ENCODE measurements at places on chromosomes 1 and 21.

DNA sequence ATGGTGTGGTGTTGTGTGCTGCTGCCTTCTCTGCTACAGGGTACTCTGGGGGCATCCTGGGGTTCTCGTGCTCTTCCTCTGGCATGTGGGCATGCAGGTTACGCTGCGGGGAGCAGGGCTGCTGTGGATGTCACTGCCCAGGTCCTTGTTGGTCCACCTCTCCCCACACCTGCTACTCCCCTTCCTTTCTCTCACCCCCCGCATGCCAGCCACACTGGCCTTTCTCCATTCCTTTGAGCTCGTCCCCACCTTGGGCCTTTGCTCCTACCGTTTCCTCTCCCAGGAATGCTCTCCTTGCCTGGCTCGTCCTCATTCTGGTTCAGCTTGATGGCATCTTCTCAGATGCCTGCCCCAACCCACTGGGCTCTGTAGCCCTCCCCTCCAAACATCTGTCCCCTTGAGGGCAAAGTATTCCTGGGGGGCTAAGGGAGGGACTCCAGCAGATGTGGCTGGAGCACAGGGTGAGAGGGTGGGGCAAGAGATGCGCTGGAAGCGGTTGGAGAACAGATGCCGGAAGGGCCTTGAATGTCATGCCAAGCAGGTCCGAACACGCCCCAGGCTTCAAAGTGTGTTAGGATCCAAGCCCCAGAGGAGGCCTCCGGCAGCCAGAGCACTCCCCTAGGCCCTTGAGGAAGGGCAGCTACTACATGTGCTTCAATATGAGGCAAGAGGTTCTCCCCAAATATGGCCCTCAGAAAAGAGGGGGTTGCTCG is 23.4 kb downstream of the DMRTB1 start:
- no peak for DNase-seq

DNA sequence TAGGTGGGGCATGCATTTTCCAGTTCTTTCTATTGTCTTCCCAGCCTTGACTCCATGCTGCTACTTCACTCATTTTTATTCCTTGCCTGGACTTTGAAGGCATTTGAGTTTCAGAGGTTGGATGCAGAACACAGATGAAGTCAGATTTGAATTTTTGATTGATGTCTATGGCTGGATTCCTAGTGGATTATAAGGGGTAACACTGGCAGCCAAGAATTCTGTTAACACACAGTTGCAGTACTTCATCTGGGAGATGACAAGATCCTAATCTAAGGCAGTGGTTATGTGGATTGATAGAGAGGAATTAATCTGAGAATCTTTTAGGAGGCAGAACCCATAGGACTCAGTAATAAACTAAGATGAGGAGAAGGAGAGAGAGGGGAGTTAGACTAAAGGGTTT is 439.0 kb upstream of the USP24 start:
- no peak for DNase-seq

- DNase-seq = peak; percentile 75
Measured at GRCh38 chr1:89358287-89358893, 5.5 kb upstream of the GBP6 start.

- no peak for DNase-seq
Measured at GRCh38 chr1:3553166-3553939, 58.0 kb downstream of the MEGF6 start.

- no peak for DNase-seq
Measured at GRCh38 chr1:5966543-5967205, 25.6 kb downstream of the NPHP4 start.

DNA sequence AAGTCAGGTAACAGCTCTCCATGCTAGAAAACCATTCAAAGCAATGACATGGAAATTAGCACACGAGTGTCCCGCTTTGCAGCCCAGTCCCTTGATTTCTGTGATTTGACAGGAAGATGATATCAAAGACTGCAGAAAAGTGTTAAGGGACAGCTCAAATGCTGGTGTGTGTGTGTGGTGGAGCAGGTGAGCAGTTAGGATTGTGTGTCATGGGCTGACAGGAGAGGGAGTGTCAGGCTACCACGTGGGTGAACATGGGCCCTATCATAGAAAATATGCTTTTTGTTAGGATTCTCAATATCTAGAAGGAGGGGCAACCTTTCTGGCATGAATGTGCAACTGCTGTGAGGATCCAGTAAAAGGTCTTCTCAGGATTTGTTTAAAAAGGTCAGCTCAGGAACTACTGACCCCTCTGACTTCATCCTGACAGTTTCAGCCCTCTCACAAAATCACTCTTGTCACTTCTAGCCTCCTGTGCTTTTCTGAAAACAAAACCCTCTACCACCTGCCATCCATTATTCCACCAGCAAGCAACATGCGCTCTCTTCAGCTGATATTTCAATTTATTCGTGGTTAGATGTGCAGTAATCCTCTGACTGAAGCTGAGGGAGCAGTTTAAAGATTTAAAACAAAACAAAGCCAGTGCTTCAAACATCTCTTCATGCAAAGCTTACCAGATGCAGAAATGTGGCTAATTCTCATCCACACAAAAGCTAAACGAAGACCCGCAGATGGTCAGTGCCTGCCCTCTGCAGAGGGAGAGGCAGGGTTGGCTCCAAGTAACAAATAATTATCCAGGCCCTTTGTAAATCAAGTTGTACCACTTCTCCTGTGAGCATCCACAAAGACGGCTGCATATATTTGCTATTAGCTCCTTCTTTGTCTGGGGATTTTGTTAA is 397.9 kb downstream of the PTBP2 start:
- no peak for DNase-seq

GRCh38 chr1:226653311-226653921 is 85.7 kb downstream of the ITPKB start:
- DNase-seq = peak; percentile 37

DNA sequence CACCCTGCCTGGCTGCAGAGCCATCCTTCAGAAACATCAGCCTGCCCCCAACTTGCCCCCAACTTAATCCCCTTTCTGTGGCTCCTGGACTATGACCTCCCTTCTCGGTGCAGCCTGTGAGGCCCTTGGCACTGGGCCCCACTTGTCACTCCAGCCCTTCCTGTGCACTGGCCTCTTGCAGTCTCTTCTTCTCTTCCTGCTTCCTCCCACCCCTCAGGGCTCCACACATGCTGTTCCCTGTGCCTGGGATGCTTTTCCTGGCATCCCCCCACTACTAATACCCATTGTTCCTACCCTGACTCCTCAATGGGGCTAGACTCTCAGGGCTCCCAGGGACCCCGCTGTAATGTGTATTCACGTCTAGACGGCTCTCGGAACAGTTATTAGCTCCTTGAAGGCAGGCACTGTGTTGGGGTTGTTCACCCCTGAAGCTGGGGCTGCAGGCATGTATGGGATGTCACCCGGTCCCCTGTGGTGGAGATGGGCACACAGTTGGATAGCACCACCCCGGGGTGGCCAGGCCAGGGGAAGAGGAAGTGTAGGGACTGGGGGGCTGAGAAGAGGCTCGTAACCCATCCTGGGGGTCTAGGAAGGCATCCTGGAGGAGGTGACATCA is 4.5 kb downstream of the LDLRAD1 start:
- no peak for DNase-seq

DNA sequence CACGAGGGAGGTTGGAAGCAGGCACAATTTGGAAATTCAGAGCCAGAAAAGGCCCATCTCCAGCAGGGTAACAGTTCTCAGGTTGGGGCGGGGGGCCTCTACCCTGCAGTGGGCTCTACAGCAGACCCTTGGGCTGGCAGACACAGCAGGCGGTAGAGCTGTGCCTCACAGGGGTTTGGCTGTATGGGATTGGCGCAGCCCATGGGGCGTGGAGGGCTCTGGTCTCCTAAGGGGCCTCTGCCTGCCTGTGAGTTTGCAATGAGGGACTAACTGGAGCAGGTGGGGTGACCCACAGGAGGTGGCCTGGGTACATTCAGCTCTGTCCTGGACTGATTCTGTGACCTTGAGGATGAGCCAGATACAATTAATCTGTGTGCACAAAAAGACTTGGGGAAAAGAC is 124.1 kb downstream of the CAMTA1 start:
- DNase-seq = no peak

- DNase-seq = no peak
Measured at GRCh38 chr1:108962681-108963051, 618 bp downstream of the CLCC1 start.

- DNase-seq = no peak
Measured at GRCh38 chr1:156875341-156875615, 14.6 kb downstream of the NTRK1 start.

GRCh38 chr1:92210701-92211100 is 7.0 kb upstream of the C1orf146 start:
- DNase-seq = no peak

DNA sequence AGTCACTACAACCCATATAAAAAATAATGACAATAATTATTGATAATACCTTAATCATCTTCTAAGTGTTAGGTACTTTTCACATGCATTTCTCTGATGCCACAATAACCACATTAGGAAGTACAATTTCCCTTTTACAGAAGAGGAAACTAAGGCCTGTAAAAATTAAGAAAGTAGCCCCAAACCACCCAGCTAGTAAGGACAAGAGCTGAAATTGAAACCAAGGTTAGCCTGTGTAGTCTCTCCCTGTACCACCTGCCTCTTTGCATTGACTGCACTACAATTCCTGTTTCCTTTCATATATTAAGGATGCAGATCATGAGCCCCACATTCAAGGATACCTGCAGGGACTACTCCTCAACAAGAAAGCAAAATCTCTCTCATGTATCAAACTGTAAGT is 288.8 kb downstream of the GPATCH2 start:
- DNase-seq = no peak

- no peak for DNase-seq
Measured at GRCh38 chr1:183493540-183494245, 21.4 kb downstream of the SMG7 start.

DNA sequence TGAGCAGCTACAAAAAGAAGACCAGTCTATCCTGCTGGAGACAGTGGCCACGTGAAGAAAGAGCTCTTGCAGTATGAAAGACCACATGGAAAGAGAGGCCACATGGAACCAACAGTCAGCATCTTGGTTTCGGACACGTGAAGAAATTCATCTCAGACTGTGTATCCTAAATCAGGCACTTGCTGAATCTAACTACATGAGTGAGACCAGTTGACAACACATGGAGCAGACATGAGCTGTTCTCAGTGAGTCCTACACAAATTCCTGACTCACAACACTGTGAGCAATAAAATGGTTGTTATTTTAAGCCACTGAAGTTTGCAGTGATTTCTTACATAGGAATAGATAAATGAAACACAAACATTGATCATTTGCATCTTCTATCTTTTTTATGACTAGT is 2.4 kb upstream of the TAF1A start:
- DNase-seq = no peak

DNA sequence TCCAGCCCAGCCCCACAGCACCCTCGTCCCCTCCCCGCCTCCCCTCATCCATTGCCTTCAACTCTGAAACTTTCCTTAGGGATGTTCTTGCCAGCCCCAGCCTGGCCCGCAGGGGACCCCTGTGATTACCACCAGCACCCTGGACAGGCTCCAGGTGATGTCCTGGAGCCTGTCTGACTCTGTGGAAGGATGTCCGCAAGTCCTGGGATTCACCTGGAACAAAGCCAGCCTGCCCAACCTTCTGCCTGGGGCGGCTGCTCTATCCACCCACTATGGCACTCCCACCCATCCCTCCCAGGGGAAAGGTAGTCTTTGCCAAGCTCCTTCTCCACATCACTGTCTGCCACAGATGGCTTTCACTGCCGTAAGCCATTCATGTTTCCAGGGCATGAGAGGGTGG is 24.4 kb upstream of the PTPRF start:
- DNase-seq = no peak

GRCh38 chr21:41363370-41364270 is 1.8 kb downstream of the MX2 start:
- no peak for DNase-seq

DNA sequence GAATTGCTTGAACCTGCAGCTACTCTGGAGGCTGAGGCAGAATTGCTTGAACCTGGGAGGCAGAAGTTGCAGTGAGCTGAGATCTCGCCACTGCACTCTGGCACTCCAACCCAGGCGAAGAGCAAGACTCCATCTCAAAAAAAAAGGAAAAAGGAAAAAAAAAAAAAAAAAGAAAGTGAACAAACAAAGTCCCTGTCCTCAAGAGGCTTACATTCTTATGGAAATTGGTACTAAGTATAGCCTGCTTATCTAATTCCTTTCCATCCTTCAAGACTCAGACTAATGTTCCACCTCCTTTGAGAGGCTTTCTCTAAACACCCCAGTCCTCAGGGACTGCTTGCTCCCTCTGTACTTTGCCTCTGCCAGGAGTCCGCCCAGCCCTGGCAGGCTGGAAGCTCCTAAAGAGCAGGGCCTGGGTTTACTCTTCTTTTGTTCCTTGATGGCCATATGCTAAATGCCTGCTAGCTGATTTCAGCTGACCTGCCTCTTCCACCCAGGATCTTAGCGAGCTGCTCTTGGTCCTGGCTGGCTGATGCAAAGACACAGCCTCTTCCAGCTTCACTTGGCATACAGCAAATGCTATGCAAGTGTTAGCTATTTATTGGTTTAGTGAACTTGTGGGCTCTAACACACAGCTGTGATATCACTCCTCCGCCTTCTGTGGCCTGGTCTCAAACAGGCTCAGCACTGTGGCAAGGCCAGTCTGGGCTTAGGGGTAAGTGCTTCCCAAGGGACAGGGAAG is 9.8 kb downstream of the SLC9A1 start:
- no peak for DNase-seq

DNA sequence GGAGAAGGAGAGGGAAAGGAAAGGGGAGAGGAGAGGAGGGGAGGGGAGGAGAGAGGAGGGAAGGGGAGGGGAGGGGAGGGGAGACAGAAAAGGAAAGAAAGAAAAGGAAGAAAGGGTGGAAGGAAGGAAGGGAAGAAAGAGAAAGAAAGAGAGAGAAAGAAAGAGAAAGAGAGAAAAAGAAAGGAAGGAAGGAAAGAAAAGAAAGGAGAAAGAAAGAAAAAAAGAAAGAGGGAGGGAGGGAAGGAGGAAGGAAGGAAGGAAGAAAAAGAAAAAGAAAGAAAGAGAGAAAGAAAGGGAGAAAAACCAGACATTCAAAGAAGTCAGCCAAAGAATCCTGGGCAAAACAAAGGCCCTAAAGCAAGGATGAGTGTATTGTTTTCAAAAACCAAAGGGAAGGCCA is 125.7 kb upstream of the SPATA6 start:
- DNase-seq = no peak

- DNase-seq = no peak
Measured at GRCh38 chr1:12098786-12099185, 35.7 kb downstream of the TNFRSF8 start.

DNA sequence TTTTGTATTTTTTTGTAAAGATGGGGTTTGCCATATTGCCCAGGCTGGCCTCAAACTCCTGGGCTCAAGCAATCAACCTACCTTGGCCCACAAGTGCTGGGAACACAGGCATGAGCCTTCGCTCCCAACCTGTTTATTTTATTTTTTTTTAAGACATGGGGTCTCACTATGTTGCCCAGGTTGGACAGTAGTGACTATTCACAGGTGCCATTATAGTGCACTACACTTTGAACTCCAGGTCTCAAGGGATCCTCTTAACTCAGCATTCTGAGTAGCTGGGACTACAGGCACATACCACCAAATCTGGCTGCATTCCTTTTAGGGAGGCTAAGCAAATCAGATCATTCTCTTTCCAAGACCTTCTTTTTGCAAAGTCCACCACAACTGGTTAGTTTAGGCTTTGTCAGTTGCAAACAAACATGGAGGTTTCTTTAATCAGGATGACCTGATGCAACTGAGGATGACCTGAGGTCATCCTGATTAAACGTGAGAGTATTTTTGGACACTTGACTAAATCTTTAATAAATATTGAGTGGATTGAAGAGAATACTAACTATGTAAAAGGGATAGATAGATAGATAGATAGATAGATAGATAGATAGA is 30.0 kb upstream of the RALGPS2 start:
- DNase-seq = no peak

All from activated naive CD4-positive, alpha-beta T cell (primary cell).